ENCODE measurements at places on chromosomes 3 and 15.

- DNase-seq: no peak
Measured at GRCh38 chr15:69104050-69104750, 56.2 kb upstream of the GLCE start.

DNA sequence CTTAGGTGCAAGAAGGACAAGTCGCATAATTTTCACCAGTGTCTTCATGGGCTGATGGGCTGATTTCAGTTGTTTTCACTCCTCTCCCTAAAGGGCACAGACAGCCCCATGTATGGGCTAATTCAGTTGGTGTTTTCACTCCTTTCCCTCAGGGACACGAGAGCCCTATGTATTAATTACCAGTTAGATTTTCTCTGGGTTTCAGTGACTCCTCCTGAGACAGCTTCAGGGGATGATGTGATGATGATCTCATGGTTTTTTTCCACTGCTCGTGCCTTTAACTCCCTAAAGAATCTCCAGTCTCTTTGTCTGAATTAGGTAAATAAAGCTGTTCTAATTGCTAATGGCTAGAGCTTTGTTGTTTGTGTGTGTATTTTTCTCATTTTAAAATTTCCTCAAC lies 9.9 kb downstream of the RAMAC start:
- no peak for DNase-seq

- DNase-seq: no peak
Measured at GRCh38 chr3:194689493-194689944, 3.8 kb downstream of the FAM43A start.

GRCh38 chr3:123412811-123413604 lies 35.9 kb downstream of the ADCY5 start:
- no peak for DNase-seq

DNA sequence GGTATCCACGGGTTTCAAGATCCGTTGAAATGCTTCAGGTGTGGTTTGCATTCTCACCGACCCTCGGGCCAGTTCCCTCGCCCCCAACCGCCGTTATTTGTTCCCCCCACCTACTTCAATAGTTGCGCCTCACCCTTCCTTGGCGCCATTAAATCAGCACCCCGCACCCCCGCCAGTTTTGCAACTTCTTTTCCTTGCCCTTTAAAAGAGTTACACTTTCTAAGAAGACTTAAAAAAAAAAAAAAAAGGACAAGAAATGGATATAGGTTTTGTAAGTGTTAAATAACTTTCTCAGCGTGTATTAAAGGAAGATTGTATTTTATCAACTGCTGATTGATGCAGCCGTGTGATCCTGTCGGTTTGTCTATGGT lies 87.2 kb downstream of the NR2F2 start:
- no peak for DNase-seq

GRCh38 chr3:126982126-126982470 lies 817 bp upstream of the PLXNA1 start:
- peak; percentile 10 for DNase-seq

GRCh38 chr15:22956257-22956977 lies 23.8 kb downstream of the CYFIP1 start:
- DNase-seq: no peak

- no peak for DNase-seq
Measured at GRCh38 chr15:60652245-60652644, 173.3 kb upstream of the ICE2 start.

GRCh38 chr15:51828621-51829375 lies 655 bp upstream of the TMOD3 start:
- no peak for DNase-seq

GRCh38 chr3:122469659-122470058 lies 45.1 kb downstream of the KPNA1 start:
- DNase-seq: no peak

DNA sequence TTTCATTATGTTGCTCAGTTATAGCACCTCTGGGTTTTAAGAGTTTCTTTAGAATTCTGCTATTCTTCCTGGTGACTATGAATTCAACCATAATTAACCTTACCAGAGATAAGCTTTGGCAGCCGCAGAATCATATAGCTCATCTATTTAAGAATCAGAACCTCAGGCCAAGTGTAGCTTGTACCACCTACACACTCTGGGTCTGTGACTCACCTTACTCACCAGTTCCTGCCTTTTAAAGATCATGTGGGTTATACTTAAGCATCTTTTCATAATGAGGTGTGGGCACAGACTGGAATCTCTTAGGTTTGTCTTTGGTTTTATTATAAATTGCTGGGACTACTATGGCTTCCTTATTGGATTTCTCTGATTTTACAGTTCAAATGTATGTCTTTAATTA lies 21.9 kb downstream of the CDV3 start:
- DNase-seq: no peak

DNA sequence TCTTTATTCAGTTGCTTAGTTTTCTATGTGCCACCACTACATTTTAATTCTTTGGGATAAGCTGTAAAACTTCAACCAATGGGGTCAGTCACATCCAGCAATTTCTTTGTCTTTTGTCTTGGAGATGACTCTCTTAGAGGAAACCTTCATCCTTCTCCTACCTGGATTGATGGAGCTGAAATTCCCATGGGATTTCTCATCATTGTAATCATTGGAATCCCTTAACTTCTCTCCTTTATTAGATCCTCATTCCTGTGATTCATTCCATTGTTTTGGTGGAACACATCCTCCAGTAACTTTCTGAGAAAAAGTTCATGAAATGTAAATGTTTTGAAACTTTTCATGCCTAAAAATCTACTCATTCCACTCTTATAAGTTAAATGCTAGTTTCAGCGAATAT lies 9.6 kb upstream of the PLOD2 start:
- DNase-seq: no peak

DNA sequence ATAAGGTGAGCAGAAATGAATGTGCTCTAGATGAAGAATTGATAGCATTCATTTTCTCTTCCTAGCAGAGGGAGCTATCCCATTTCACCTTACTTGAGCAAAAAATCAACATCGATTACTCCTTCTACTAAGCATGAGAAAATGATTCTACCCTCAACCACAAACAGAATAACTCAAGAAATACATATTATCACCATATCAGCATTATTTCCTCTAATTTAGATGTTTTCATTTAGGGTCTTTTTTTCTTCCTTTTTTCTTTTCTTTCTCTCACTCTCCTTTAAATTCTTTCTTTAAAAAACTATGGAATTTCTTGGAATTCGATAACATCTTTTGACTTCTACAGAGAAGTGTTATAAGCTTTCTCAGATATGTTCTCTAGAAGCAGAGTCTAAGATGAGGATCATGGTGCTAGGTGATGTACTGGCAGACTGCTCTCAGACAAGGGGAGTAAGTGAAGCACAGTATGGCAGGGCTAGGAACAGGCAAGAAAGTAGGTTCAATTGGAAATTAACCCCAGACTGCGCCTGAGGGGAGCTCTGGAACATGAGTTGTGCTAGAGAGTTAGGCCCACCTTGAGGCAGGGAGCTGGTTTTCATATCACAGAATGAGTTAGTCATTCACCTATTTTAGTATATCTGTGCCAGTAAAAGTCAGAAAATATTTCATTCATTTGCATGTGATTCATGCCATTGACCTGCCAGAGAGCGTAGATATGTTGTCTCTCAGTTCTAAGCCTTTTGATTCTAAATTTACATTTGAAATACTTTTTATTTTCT lies 279.2 kb upstream of the KCNH8 start:
- DNase-seq: no peak

DNA sequence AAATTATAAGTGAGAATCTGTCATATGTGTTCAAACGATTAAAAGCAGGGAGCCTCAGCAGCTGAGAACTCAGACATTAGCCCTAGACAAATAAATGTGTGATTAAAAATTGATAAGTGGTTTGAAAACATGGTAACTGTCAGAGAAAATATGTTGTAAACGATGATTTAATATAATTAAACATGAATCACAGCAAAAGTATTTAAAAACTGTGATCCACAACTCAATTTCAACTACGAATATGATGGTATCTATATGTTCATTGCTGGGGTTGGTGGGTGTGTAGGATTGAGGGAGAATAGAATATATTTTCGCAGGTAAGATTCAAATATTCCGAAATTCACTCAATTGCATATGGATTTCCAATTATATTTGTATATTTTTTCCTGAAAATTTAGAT lies 302.2 kb upstream of the CNTN3 start:
- DNase-seq: no peak

GRCh38 chr3:28850186-28850585 lies 430.7 kb upstream of the RBMS3 start:
- DNase-seq: no peak

DNA sequence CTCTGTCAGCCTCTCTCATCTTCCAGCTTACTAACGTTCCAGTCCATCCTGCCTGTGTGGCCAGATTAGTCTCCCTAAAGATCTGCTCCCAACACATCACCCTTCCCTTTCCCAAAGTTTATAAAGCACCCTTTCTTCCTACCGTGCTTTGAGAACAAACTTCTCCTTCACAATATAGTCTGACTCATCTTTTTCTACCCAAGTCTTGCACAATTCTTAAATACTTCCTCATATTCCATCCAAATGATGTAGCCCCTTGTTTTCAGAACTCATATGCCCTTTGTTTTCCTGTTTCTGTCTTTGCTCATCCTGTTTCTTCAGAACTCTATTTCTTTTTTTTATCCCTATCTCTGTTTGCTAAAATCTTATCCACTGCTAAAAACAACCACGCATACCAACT lies 326.8 kb downstream of the MFSD1 start:
- no peak for DNase-seq

- no peak for DNase-seq
Measured at GRCh38 chr3:44117239-44117638, 124.4 kb upstream of the TOPAZ1 start.

GRCh38 chr3:77786216-77786615 lies 746.3 kb downstream of the ROBO2 start:
- DNase-seq: no peak

- DNase-seq: no peak
Measured at GRCh38 chr15:67305506-67305905, 50.9 kb downstream of the IQCH start.

All from stimulated activated CD8-positive, alpha-beta memory T cell treated with anti-CD3 and anti-CD28 coated beads, Interleukin-15, amount 100 ng/mL, for 1 hour (primary cell).